ENCODE measurements at places on chromosomes 7 and 10.

DNA sequence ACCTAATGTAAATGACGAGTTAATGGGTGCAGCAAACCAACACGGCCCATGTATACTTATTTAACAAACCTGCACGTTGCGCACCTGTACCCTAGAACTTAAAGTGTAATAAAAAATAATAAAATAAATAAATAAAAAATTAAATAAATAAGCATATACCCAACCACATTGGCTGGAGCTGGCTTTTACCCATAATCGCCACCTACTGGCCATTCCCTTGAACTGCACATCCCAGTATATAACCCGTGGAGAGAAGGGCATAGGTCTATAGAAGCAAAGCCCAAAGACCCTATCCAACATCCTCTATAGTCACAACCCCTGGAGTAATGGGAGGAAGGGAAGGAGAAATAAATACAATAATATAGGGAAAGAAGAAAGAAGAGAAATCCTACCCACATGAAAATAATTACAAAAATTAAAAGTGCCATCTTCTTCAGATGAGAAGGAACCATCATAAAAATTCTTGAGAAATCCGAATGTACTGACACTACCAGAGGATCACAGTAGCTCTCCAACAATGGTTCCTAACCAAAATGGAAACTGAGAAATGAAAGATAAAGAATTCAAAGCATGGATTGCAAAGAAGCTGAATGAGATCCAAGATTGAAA is 65.6 kb downstream of the TWIST1 start:
- peak; percentile 52 for DNase-seq

DNA sequence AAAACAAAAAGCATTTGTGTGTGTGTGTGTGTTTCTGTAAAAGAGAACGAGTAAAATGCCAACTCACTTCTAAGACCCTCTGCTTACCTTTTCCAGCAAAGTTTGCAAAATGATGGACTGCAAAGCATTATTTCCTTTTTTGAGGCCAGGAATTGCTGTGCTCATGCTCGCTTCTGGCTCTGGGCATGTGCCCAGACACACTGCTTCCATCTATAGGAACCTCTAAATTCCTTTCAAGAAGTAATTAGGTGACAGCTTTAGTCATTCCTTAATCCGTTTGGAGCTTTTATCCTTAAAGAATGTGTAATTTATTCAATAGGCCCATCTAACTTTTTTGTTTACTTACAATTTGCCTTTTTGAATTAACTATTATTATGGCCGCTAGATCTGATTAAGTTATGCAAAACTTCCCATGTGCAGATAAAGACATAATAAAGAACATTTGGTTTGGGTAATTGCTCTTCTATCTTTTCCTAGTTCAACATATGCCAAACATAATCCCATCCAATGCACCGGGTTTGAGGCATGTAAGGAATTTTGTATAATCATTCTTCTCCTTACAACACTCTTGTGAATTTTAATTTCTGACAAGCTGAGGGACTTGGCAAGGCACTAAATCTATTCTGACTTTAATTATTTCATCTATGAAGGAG is 34.7 kb downstream of the A1CF start:
- peak; percentile 11 for DNase-seq

GRCh38 chr10:15461353-15462108 is 90.4 kb upstream of the FAM171A1 start:
- DNase-seq, result peak; percentile 99

DNA sequence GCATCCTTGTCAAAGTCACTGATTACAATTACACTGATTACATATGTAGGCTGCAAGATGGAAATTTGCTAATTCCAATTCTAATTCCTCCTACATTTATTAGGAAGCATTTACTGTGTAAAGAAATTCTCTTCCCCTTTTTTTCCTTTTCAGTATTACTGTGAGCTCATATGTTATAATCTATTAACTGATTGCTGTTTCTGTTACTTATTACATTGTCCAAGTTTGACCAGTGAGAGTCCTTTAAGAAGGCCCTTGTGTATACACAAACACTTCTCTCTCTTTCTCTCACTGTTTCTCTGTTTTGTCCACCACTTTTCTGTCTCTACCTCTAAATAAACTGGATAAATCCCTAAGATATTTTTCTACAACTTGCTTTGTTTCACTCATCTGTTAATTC is 31.5 kb downstream of the PHF14 start:
- no peak for DNase-seq

GRCh38 chr7:129843365-129843898 is 109.3 kb downstream of the UBE2H start:
- no peak for DNase-seq

GRCh38 chr10:130018265-130018664 is 54.2 kb upstream of the EBF3 start:
- peak; percentile 67 for DNase-seq

DNA sequence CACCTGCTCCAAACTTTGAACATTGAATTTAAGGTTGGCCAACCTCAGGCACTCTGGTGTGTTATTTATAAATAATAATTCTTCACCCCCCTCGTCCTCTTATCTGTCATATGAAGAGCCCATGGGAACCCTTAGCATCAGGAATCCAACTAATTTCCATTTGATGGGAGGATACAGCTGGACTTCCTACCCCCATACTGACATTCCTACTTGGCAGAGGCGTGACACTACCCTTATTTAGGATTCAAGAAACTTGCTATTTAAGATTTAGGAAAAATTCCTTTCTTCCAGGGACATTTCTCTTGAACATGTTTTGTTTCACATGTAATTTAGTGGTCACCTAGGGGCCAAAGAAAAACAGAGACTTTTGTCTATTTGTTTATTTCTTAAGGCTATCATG is 171.9 kb upstream of the NRP1 start:
- DNase-seq, result no peak

DNA sequence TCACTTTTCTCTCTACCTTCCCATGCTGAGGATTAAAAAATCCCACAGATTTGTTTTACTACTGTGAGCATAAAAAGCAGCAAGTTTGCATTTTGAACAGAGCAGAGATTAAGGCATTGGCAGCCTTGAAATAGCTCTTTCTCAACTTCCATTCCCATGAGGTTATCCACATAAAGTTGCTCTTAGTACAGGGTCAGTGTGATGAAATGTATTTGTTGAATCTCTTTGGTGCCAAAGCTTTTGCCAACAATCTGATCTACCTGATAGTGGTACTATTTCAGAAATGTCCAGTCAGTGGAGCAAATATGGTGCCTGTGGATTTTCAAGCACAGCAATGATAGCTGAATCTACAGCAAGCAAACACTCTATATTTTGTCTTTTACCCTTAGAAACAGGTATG is 254.8 kb downstream of the INHBA start:
- peak; percentile 48 for DNase-seq

GRCh38 chr10:97974526-97975525 is 55.6 kb downstream of the CRTAC1 start:
- no peak for DNase-seq

- peak; percentile 75 for DNase-seq
Measured at GRCh38 chr10:90204956-90205314, 503.5 kb downstream of the KIF20B start.

DNA sequence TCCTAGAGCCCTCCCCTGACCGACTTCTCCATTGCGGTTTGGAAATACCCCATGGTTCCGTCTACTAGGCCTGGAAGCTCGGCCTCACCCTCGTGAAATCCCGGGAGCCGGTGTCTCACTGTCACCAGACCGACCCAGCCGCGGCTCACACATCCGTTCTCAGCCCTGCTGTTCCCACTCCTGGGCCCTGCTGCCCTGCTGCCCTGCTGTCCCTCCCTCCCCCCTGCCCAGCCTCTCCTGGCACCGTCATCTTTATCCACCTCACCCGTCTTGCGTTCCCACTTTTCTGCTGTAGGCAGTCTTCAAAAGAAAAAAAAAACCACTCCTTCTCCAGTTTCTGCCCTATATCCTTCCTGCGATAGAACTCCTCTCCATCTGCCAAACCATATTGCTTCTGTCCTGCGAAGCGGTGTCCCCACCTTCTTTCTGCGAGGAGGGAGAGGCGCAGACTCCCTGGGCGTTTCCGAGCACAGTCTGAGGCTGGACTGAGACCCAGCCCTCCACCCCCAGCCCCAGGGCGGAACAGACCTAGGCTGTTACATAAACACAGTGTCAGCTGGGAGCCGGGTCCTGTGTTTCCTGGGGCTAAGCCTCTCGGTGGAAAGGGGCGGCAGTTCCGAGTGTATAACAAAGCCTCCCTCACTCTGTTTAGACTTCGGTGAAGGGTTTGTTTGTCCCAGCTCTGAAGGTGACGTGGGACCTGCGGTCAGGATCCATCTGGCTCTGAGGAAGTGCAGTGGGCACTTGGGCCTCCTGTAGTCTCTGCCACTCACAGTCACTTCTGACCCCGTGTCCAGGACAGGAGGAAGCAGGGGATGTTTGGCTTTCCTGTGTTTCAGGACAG is 2.8 kb downstream of the AGAP3 start:
- DNase-seq, result peak; percentile 73

GRCh38 chr7:122300211-122300932 is 4.2 kb downstream of the FEZF1 start:
- peak; percentile 4 for DNase-seq

- no peak for DNase-seq
Measured at GRCh38 chr10:56874950-56875349, 513.9 kb upstream of the ZWINT start.

GRCh38 chr10:110632591-110633215 is 11.4 kb upstream of the RBM20 start:
- DNase-seq, result peak; percentile 31

- DNase-seq, result peak; percentile 29
Measured at GRCh38 chr7:18535810-18536415, 40.4 kb downstream of the HDAC9 start.

- no peak for DNase-seq
Measured at GRCh38 chr10:22427101-22427500, 81.8 kb downstream of the SPAG6 start.

GRCh38 chr10:116952729-116953128 is 52.3 kb downstream of the SHTN1 start:
- no peak for DNase-seq

DNA sequence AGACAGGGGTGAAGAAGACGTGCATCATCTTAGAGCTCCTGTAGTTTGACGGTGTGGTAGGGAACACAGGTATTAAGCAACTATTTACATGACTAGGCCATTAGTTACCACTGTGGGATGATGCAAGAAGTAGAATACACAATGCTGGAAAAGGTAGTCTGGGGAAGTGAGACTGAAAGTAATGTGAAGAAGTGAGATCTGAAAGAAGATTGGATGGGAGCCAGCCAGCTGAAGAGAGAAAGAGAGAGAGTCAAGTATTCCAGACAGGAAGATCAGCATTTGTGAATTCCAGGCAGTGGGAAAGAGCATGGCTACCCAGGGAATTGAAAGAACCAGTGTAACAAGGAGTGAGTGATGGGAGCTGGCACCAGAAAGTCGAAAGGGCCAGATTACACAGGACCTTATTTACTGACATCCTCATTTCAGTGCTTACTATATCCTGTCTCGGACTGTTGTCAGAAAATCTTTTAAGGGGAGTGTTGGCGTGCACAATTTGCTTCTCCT is 4.0 kb upstream of the CFAP58 start:
- DNase-seq, result peak; percentile 63

- no peak for DNase-seq
Measured at GRCh38 chr7:18206331-18206730, 178.7 kb upstream of the PRPS1L1 start.

- peak; percentile 8 for DNase-seq
Measured at GRCh38 chr10:8473205-8473604, 418.7 kb downstream of the GATA3 start.

GRCh38 chr7:68376131-68376661 is 1222.1 kb upstream of the AUTS2 start:
- DNase-seq, result no peak

DNA sequence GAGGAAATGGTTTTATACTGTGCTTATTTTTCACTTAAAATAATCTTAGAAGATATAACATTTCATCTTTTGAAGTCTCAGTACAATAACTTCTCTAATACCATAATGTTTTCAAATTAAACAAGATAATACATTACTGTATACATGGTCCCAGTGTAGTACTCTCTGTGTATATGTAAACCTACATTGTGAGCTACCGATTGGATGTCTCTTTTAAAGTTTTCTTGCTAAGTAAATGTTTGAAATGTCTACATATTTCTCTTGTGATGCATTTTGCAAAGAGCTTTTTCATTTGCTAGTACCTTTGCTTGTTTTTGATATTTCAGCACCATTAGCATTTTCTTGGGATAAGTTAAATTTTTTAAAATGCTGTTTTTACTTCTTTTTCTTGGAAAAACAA is 94.8 kb downstream of the PRKG1 start:
- no peak for DNase-seq

DNA sequence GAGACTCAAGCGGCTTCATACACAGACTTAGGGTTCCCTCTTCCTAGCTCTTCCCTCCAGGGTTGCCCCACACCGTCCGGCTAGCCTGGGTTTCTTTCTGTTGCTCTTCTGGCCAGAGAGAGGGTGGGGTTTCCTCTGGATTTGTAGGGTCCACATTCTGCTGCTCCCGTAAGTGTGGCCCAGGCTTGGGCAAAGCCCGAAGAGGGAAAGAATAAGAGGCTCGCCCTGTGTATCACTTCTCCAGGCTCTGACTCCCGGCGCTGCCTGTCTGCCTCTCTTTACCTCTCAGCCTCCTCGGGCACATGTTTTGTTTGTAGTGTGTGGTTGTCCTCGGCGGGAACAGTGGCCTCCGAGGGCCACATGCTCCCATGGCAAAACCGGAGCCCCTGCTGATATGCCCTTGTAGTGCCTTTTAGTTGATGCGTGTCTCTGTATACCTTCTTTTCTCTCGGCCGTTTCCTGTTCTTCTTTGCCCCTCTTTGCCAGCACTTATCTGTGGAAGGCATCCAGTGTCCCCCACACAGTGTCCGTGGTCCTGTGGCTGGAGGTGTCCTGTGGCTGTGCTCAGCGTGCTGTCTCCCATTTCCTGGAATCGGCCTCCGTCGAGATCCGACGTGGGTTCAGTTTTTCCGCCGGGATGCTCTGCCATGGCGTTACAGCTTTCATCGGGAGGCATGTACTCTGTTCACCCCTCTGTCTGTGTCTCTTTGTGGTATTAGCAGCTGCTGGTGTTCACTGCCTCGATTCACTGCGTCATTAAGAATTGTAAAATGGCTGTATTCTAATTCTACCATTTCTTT is 102.9 kb downstream of the INPP5A start:
- no peak for DNase-seq

- DNase-seq, result peak; percentile 61
Measured at GRCh38 chr7:50940621-50941020, 157.9 kb upstream of the GRB10 start.

DNA sequence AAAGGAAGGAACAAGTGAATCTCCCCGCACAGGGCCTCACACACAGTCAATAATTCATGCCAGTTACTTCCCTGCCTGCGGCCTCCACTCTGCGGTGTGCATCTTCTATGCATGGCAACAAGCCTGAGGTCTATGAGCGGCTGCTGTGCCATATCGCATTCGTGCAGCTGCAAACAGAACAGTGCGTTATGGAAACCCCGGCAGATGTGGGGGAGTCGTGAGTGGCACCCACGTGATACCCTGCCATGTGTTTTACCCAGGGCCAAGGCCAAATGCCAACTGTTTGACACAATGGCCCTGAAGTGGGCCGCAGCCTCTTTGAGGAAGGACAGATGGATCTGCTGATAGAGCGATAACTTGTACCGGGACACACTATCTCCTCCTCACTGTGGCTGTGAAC is 13.4 kb downstream of the TNS3 start:
- DNase-seq, result no peak

GRCh38 chr10:95485056-95485844 is 75.9 kb downstream of the SORBS1 start:
- DNase-seq, result no peak
